ENCODE measurements at places on chromosomes 12 and 14.

GRCh38 chr12:106332536-106332935 lies 25.0 kb upstream of the POLR3B start:
- DNase-seq = no peak

- no peak for DNase-seq
Measured at GRCh38 chr14:46136456-46136855, 515.1 kb downstream of the RPL10L start.

- DNase-seq = no peak
Measured at GRCh38 chr12:113049976-113050742, 6.4 kb upstream of the DTX1 start.

DNA sequence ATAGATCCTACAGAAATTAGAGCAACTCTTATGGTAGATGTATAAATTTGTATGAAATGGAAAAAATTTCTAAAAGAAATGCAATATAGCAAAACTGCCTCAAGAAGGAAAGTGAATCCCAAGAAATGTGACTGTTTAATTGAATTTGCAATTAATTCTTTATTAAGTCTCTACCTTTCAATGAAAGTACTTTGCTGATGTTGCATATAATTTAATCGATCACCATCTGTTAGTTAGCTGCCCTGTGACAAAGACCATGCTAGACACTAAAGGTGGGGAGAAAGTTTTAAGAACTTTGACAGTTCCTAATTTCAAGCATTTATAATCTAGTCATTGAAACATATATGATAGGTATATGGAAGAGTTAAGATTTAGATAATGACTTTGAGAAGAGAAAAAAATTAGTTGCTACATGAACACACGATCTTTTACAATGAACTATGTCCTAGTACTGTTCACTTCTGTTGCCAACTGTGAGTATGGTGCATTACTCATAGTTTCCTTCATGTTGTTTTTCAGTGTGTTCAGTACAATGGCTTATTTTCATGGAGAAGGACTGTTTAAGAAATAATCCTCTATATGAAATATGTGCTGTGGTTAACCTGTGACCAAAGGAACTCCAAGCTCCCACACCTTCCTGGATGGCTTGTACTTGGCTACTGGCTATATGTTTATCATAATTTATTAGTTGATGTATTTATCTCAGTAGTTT lies 128.4 kb downstream of the METTL25 start:
- no peak for DNase-seq

DNA sequence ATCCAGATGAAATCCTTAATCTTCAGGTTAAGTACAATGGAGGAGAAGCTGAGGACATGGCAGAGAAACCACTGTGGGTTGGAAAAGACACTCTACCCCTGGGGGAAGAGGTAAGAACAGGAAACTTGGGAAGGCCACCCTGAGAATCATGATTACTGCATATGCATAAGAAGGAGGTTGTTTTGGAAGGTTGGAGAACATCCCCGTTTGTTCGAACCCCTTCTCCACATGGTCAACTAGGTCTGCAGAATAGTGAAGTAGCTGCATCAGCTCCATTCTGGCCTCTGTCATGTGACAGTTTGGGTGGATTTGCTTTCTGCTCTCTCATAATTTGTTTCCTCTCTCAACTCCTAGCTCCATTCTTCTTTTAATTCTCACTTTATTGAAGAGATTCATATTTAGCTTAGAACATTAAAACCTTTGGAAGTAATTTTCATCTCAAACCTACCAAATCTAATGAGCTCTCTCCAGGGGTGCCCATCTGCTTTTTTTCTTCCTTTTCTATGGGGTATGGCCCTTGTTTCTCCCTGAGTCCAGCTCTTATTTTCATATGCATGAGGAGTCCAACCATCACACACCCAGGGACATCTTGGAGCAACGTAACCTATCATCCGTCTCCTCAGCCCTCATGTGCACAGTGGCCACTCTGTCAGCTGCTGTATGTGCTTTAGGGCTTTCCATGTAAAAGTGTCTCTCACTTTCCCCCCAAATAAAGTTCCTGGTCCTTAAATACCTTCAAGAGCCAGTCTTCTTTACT lies 820.3 kb downstream of the TMEM121 start:
- no peak for DNase-seq

DNA sequence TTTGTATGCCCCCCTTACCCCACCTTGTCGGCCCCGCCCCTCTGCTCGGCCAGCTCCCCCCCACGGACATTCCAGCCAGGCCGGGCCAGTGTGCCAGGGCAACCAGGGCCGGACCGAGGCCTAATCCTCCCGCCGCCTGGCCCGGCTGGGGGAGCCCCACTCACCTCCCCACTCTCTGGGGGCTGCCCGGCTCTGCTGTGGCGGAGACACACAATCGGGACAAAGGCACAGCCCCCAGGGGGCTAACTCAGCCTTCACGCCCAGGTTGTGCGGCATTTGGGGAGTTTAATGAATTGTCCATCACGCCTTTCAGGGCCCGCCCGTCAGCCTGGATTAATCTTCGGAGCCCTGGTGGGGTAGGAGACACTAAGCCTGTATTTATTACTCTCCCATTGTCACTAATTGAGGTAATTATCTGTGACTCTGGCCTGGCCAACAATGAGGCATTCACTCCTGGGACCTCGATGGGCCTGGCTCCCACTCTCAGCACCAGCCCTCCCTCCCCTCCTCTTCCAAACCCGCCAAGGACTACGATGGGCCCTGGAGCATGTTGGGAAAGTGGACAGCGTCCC lies 8.7 kb downstream of the WNT1 start:
- no peak for DNase-seq

GRCh38 chr14:68936476-68936875 lies 42.6 kb downstream of the ACTN1 start:
- no peak for DNase-seq

- DNase-seq = no peak
Measured at GRCh38 chr12:65647074-65647473, 177.2 kb upstream of the HMGA2 start.

DNA sequence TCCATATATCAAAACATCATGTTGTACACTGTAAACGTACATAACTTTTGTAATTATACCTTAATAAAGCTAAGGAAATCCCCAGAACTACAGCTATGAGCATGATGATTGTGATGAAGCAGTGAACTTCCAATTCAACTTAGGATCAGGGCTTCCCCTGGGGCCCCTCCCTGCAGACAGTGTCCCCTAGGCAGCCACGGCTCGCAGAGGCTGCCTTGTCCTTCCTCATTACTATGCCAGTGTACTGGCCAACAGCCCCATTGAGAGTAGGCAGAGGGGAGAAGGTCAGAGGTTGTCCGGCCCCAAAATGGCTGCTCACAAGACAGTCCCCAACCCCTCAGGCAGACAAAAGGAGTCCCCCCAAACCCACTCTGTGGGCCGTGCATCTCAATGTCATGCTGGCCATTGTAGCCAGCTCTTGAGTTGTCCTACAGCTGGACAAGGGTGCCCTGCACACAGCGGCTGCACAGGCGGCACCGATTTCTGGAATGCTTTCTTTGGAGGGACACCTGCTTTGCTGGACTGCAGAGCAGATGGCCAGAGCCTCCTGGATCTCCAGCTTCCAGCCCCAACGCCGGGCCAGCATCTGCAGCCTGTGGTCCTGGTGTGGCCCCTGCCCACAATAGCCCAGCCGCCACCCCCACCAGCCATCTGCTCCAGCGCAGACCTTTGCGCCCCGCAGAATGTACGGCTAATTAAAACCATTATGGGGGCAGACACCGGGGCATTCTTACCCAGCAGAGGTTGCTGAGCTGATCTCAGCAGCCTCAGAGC lies 46.1 kb downstream of the NIN start:
- no peak for DNase-seq

- no peak for DNase-seq
Measured at GRCh38 chr14:31128601-31129526, 78.7 kb downstream of the HECTD1 start.

GRCh38 chr14:94062344-94062940 lies 18.6 kb downstream of the DDX24 start:
- no peak for DNase-seq

GRCh38 chr14:57736391-57736790 lies 129.5 kb downstream of the SLC35F4 start:
- no peak for DNase-seq

GRCh38 chr14:96747006-96747405 lies 50.2 kb upstream of the VRK1 start:
- DNase-seq = no peak

DNA sequence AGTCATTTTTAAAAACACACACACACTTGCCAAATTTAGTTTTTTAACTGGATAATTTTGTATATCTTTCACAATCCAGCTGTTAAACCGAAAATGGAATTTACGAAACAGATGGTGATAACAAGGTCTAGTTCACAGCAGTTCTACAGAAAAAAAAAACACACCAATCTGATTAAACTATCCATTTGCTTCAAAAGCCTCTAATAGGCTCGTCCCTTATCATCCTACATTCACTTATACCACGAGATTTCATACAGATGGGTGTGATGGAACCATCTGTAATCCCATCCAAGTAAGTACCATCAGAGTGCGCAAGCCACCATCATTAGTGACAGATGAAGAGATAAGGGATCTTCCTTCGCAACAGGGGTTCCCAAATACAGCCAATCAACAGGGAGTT lies 20.1 kb downstream of the GCH1 start:
- no peak for DNase-seq

DNA sequence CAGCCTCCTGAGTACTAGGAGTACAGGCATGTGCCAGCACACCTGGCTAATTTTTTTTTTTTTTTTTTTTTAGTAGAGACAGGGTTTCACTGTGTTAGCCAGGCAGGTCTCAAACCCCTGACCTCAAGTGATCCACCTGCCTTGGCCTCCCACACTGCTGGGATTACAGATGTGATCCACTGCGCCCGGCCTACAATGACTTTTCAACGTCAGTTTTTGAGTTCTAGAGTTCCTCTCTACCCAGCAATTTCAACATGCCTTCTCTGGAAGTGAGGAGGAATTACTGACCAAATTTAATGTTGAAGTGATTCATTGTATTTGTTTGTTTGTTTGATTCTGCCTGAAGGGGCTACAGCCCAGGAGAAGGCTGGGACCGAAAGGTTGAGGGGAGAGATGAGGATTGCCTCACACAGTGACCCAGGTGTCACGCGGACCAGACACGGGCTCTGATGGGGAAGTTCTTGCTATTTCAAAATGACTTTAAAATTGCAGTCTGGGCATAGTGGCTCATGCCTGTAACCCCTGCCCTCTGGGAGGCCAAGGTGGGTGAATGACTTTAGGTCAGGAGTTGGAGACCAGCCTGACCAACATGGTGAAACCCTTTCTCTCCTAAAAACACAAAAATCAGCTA lies 8.6 kb upstream of the DENR start:
- no peak for DNase-seq

- DNase-seq = peak; percentile 94
Measured at GRCh38 chr12:95003213-95003920, at the start of gene NDUFA12. TSS of gene NDUFA12 (minus strand) at chr12:95003697. CDS start at chr12:95003680, 17 bp downstream.

DNA sequence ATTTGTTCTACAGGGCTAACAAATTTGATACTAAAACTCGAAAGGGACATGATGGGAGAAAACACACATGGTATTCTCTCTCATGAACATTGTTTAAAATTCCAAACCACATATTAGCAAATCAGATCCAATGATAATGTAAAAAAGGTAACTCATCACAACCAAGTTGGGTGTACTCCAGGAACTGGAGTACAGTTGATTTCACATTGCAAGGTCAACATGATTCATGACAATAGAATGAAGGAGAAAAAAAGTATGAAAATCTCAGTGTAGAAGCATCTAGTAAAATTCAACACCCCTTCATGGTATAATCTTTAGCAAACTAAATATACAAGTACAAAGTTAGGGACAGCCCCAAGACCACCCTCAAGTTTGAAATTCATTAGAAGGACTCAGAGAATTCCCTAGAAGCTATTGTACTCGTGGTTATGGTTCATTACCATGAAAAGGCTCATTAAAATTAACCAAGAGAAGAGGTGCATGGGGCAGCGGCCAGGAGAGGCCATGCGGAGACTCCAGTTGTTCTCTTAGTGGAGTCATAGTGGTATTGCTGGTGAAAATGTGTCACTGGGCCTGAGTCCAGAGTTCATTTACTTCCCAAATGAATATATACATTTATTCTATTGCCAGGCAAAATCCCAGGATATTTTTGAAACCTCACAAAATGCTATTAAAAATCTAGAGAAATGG lies 3.1 kb upstream of the CDCA4 start:
- DNase-seq = no peak

DNA sequence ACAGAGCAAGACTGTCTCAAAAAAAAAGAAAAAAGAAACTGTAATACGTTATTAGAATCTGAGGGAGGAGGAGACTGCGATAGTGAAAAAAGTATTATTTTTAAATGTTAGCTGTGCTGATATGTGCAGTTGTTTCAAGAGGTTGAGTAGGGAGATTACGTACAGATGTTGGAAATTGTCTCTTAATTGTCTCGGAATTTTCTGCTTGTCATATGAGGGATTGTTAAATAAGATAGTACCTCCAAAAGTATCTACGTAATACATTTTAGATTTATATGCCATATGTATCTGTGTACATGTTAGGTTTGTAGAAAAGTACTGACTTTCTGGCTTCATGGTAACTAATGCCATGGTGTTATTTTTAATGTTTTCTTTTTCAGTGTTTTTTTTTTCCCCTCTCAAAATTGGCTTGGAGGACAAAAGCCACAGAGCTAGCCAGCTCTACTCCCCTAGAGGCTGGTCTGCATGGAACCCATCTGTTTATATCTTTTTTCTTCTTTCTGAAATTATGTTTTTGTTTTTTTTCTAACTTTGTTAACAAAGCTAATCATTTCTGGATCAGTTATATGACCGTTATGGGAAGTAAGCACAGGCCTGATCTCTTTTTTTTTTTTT lies 3.4 kb downstream of the RIMKLB start:
- no peak for DNase-seq

DNA sequence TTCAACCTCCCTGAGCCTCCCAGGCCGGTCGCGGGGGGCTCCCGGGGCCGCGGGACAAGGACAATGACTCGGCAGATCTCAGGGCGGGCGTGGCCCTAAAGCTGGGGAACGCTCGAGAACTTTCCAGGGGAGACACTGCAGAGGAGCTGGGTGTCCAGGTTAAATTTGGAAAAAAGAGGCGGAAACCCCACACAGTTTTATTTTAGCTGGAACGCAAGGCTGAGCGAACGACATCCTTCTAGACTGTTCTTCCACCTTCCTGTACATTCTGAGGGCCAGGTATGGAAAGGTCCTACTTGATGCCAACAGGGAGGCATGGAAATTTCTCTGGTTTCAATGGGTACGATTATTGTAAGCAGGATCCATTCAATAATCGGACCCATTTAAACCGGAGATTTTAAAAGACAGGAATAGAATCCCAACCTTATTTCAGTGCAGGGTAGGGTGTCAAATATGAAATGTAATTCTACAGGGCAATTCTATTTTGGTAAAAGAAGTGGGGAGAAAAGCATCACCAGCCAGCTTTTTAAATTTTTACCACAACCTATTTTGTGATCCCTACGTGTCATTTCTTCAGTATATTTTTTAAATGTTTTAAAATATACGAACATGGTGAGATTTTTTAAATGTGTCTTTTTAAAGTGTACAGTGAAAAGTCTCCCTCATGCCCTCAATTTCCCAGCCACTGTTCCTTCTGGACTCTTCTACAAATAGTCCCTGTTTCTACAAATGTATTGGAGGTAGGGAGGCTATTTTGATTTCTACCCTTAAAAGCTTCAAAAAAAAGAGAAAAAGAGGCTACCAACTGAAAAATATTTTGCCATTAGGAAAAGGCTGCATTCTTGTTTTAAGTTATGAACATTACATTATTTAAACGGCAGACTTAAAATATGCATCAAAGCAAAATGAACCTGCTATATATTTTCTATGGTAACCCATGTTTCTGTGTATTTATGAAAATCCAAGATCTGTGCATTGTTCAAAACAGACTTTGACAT lies 1.1 kb upstream of the UBC start:
- DNase-seq = no peak

GRCh38 chr12:38662829-38663228 lies 242.6 kb downstream of the CPNE8 start:
- no peak for DNase-seq

GRCh38 chr14:49594347-49595091 lies 4.2 kb upstream of the LRR1 start:
- peak; percentile 5 for DNase-seq
